Sigmoid colon (tissue), 7 donors: ENCODE measurements at places on chromosomes 7 and 10. TPM values are rescaled to one million over a fixed set of nuclear protein-coding genes. Genes with fewer than 3 reads are reported as not detected.

- no peaks in the 10 kb centered on the region for H3K36me3 ChIP-seq
- no peak overlapping the region for H3K4me3 ChIP-seq
- H3K4me1 ChIP-seq: peaks cover 10% of the 10 kb centered on the region
- peak; percentile 2 for DNase-seq
- H3K27me3 ChIP-seq: no peaks in the 10 kb centered on the region
Measured at GRCh38 chr10:5818894-5819293, 5.7 kb upstream of the GDI2 start.

- no peak for DNase-seq
- H3K4me1 ChIP-seq: no peaks in the 10 kb centered on the region
- H3K36me3 ChIP-seq: no peaks in the 10 kb centered on the region
- no peak overlapping the region for H3K4me3 ChIP-seq
- H3K27ac ChIP-seq: no peak overlapping the region
- H3K27me3 ChIP-seq: no peaks in the 10 kb centered on the region
Measured at GRCh38 chr10:61271127-61271780, 181.9 kb downstream of the TMEM26 start.

- H3K4me3 ChIP-seq: no peak overlapping the region
- H3K27ac ChIP-seq: no peak overlapping the region
- no peaks in the 10 kb centered on the region for H3K27me3 ChIP-seq
- no peaks in the 10 kb centered on the region for H3K4me1 ChIP-seq
- no peaks in the 10 kb centered on the region for H3K36me3 ChIP-seq
Measured at GRCh38 chr10:58152673-58153263, 114.9 kb downstream of the IPMK start.

DNA sequence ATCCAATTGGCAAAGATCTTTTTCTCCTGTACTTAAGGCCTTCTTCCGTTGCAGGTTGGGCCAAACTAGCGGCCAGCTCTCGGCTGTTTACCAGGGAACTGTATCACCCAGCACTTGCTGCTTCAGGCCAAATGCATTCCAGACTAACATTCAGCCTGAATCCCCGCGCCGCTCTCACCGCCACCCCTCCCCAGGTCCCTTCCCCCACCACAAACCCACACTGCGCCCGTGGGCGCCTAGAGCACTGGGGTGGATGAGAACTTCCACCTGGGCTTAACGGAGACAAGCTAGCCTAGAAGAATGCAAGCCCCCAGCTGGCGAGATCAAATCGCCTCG, 676 bp downstream of the TCAF1 start:
- DNase-seq: peak; percentile 78
- no peaks in the 10 kb centered on the region for H3K27me3 ChIP-seq
- peaks cover 32% of the 10 kb centered on the region for H3K4me1 ChIP-seq
- H3K27ac ChIP-seq: peak overlapping the region; percentile 96
- no peaks in the 10 kb centered on the region for H3K36me3 ChIP-seq
- H3K4me3 ChIP-seq: peak overlapping the region; percentile 57

- H3K4me1 ChIP-seq: no peaks in the 10 kb centered on the region
- no peak overlapping the region for H3K4me3 ChIP-seq
- H3K27me3 ChIP-seq: no peaks in the 10 kb centered on the region
- H3K27ac ChIP-seq: no peak overlapping the region
Measured at GRCh38 chr10:133613699-133614098, 12.9 kb downstream of the FRG2B start.

MMP21 gene
- 0.33 TPM for total RNA-seq
